ENCODE measurements at places on chromosomes 3 and 15.

- no peak for DNase-seq
Observed at GRCh38 chr15:68597581-68597980, 18.8 kb downstream of the CORO2B start.

DNA sequence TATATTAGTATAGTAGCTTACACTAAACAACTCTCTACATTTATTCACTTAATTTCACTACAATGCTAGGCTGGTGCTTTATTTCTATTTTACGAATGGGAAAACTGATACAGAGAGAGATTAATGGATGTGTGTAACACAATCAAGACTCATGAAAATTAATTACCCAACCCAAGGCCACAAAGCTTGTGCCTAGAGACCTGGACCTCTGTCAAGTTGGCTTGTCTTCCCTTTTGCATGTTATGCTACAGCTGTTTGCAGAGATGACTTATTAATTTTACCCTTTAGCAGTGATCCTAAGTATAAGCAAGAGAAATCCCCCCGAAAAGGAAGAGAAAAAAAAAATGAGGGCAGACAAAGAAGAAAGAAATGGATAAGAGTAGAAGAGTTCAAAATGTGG lies 162.5 kb downstream of the C3orf38 start:
- no peak for DNase-seq

DNA sequence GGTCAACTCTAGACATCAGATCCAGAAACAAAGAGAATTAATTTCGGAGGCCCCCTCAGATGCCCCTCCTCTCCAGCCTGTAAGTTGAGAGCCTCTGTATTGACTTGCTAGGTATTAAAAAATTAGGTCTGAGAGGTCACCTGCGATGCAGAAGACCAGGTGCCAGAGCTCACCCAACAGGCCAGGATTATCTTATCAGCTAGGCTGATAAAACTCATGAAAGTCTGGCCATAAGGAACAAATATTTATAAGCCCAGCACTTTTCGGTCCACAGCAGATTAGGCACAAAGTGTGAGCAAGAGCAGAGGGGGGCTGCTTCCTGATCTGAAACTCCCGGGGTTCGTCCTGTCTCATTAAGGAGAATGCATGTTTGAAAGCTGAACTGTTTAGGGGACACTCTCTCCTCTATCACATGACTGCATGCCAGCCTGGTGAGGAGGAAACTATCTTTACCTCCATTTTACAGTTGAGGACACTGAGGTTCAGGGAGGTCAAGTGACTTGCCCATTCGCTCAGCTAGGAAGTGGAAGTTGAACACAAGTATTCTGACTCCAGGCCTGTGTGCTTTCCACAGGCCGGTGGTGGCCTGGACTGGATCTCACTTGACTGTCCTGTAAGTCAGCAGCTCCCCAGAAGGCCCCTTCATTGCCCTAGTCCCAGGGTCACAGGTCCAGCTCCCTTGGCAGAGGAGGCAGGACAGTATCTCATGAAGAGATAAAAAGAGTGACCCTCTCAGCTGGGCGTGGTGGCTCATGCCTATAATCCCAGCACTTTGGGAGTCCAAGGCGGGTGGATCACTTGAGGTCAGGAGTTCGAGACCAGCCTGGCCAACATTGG lies 39.6 kb upstream of the MAGEF1 start:
- DNase-seq, result no peak

- no peak for DNase-seq
Observed at GRCh38 chr3:52361011-52361410, 44.9 kb downstream of the DNAH1 start.

DNA sequence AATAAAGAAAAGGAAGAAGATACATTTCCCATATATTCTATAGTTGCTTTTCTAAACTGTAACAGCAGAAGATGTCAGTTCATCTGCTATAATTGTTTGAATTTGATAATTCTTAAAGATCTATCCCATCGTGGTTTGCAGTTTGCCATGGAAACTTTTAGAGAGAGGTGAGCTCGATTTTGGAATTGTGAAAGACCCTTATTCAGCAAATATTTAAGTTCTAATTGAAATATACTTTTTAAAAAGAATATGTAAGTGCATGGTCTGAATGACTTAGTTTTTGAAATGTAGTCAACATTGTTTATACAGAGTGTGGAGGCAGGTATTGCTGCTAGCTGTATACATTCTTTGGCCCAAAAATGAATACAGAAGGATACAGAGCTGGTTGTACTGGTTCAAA lies 127.7 kb downstream of the PDE8A start:
- no peak for DNase-seq

DNA sequence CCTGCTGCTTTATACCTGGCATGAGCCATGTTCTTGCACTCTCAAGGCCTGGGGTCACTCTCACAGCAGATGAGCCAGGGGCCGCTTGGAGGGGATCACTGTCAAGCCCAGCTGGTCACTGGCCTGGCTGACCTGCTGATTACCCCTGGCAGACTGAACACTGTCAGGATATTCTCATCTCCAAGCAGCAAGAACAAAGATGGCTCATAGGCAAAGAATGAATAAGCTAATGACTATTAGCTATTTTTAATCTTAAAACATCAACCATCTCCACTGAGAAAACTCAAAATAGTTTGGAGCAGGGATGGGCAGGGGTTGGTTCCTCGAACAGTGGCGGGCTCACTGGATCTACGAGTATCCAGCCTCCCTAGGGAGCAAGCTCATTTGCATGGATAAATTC lies 64.4 kb upstream of the ACAN start:
- DNase-seq, result no peak

DNA sequence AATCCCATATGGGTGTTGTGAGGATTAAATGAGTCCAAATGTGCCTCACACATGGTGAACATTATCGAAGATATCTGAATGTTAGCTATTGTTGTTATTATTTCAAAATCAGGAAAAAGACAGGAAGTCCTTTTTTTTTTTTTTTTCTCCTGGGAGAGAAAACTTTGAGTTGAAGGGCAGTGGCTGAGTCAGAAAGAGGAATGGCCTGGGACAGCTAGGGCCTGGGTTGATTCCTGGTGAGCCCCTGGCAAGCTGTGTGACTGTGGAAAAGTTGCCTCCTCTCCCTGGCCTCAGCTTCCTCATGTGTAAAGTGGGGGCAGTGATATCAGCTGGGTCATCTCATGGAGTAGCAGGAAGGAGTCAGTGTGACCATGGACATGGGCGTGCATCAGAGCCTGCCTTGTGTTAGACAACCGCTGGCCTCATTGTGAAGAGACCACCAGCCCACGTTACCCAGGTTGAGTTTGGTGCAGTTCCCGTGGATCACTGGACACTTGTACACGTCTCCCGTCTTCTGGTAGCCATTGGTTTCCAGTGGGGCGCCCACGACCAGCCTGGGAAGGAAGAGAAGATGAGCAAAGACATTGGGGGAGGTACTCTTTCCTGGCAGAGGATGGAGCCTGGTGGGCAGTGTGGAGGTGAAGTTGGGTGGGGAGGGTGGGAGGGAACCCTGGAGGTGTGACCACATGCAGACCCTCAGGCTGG lies 63.1 kb downstream of the ITGA11 start:
- no peak for DNase-seq

DNA sequence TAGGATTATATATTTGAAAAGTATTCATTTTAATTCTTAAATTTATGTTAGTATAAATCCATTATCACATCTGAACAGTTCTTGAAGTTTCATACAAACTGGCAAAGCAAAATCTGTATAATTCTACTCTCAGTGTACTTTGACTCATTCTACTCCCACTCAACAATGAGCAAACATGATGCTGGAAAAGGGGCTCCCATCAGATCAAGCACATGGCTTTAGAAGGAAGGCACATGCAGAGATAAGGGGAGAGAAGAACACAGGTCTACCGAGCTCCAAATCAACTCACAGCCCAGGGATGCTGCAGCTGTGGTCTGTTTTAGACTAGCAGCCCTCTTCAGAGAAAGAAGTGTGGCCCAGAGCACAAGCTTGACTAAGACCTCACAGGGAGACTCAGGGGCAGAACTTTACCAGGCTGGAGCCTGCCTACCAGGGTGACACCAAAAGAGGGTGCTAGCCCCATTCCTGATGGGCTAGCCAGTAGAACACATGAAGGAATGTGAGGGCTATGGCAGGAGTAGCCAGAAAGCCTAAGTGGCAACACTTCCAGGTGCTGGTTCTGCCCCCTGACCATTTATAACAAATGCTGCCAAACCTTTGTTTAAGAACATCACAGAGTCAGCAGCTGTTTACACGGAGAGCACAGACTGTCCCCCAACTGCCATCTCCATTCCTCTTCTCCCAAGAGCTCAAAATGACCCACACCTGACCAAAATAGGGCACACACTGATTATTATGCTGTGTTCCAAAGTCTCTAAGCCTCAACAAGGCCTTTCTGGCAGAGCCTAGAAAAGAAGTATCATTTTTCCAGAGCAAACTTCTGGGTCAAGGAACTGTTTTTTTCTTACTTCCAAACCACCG lies 19.5 kb downstream of the SEC22C start:
- DNase-seq, result no peak

DNA sequence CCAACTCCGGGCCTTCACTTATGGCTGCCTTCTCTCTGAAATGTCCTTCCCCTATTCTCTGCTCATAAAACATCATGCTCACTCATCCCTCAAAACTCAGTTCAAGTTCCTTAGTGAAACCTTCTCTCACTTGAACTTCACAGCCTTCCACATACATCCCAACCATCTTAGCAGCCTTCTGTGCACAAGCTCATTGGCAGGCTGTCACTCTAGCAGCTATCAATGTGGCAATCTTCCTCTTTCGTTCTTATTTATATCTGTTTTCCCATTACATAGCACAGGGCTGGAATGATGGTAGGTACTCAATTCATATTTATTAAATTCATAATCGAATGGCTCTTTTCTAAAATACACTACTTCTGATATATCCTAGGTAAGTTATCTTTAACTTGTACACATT lies 66.4 kb upstream of the MCTP2 start:
- DNase-seq, result no peak

- no peak for DNase-seq
Observed at GRCh38 chr3:194982472-194982871, 288.5 kb downstream of the XXYLT1 start.

GRCh38 chr3:58059349-58060321 lies 51.4 kb downstream of the FLNB start:
- DNase-seq, result no peak

GRCh38 chr15:100026041-100026440 lies 292.8 kb upstream of the LYSMD4 start:
- no peak for DNase-seq

DNA sequence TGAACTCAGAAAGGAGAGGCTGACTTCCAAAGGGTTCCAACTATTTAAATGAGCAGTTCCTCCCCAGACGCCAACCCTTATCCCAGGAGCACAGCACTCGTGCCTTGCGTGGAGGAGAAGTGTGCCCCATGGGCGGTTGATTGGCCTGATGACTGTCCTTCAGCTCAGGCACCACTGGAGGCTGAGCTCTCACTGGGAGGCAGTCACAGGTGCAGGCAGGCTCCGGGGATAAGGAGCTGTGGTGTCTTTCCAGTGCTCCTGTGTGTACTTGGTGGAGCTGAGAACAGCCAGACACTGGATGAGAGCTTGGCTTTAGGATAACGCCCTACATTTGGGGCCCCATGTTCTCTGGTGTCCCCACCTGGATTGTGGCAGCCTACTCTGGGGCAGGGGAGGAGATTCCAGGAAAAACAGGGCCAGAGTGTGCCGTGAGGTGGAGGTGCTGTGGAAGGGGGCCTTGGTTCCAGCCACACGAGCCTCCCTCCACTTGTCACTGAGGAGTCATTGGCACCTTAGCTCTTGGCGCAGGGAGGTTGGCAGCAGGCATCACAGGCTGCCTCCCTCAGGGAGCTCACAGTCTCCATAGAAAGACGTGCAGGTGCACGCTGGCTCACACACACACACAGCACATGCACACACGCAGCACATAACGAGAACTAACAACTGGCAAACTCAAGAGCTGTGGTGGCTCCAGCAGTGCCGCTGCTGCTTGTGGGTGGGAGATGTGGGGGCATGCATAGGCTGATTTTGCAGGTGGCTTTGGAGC lies 22.7 kb upstream of the EPHB3 start:
- DNase-seq, result no peak

GRCh38 chr15:68434021-68434420 lies 2.1 kb upstream of the ITGA11 start:
- DNase-seq, result no peak

DNA sequence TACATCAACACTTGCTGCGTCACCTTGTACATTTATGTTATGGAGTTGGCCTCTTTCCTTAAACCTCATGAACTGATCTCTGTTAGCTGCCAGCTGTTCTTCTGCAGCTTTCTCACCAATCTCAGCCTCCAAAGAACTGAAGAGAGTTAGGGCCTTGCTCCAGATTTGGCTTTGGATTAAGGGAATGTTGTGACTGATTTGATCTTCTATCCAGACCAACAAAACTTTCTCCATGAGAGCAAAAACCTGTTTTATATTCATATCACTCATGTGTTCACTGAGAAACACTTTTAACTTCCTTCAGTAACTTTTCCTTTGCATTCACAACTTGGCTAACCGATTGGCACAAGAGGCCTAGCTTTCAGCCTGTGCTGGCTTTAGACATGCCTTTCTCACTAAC lies 1156.0 kb upstream of the CADM2 start:
- no peak for DNase-seq

DNA sequence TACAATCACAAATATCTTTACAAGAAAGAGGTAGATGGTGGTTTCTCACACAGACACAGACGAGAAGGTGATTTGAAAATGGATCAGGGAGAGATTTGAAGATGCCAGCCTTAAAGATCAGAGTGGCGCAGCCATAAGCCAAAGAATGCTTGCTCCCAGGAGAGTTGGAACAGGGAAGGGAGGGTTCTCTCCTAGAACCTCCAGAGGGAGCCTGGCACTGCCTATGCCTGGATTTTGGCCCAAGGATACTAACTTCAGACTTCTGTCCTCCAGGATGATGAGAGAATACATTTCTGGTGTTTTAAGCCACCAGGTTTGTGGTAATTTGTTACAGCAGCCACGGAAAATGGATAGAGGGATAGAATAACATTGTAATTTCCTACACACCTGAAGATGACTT lies 279.1 kb downstream of the FAM43A start:
- no peak for DNase-seq

DNA sequence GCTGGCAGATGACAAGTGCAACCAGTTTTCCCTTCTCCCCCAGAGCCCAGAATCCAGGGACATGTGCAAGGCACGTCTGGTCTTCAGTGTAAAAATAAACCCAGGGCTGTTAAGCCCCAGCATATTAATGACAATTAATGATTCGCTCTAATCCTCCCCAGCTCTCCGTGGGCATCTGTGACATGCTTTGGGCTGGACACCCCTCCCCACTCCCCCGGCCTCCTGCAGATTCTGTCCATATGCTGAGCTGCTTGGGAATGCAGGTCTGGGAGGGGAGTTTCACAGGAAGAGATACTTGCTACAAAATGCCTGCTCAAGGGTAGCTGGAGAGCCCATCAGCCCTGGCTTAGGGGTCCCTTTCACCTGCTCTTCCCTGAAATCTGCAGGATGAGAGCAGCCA lies 43.0 kb upstream of the NTRK3 start:
- no peak for DNase-seq
